Activated gamma-delta T cell treated with Interleukin-2 at 50 U/mL for 16 hours (primary cell): ENCODE measurements at places on chromosomes 16 and 17.
A peak's percentile ranks its signal among the peaks of the same experiment; 100 is the strongest.

DNA sequence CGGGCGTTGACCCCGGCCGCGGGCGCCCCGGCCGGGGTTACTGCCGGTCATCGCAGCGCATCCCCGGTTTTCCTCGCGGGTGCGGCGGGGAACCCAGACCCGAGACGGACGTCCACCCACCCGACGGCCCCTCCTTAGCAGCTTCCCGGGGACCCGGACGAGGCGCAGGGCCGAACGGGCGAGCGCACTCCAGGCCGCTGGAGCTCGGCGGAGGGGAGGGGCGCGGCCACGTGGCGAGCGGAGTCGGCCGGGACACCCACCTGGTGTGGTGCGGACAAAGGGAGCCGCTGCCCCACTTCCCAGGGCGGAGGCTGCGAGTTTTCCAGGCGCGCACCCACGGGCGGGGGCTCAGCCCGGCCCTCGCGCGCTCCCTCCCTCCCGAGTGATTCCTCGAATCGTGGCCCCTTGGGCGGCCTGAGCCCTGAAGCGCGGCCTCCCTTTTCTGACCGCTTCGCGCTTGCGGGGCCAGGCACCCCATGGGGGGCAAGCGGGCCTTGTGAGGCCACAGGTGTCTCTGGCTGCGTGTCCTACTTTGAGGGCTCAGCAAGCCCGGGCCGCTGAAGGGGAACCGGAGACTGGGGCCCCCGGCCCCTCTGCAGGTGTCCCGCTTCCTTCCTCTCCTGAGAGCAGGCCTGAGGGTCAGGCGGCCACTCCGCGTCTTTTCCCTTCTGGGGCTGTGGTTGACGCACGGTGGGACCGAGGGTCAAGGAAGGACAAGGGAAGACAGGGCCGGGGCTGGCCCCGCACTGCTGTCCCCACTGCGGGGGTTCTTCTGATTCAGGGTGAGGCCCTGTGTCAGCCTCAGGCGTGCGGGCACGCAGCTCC, 1.1 kb upstream of the FASN start:
- no peak for DNase-seq

DNA sequence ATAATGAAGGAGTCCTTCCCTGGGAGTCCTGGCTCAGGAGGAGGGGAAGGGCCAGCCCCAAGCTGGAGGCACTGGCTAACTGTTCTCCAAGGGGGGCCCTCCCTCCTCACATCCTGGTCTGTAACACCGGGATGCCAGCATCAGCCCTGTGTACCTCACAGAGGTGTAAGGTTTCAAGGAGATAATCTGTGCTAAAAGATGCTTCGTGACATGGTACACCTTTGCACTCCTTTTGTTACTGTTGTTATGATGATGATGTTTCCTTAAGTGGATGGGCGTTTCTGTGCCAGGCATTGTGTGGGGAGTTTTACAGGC, 236.7 kb upstream of the TNRC6C start:
- DNase-seq = no peak

DNA sequence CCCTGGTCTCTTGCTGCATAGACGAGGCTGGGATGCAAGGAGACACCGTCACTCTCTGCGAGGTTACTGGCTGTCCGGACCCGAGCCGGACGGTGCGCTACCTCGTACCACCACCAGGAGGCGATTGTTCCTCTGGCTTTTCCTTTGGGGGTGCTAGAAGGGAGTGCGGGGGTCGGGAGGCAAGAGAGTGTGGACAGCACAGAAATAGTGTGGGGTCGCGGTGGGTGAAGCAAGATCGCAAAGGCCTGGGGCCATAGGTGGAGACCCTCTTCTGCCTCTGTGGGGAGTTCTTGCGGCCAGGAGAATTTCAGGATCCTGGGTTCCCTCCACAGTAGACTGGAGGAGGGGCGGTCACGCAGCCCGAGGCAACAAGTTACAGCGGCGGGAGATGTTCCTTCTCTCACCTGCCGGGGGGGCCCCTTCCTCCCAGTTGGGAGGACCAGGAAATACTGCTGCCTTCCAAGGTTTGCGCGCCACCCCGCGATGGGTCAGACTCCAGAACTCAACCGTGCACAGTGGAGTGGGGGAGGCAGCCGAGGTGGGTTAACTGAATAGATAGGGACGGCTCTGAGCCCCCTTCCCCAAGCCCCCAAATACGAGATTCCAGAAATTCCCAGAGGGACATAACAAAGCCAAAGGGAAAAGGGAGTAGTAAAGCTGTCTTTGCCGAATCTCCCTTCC, 6.9 kb downstream of the PHOSPHO1 start:
- DNase-seq = peak; percentile 64

DNA sequence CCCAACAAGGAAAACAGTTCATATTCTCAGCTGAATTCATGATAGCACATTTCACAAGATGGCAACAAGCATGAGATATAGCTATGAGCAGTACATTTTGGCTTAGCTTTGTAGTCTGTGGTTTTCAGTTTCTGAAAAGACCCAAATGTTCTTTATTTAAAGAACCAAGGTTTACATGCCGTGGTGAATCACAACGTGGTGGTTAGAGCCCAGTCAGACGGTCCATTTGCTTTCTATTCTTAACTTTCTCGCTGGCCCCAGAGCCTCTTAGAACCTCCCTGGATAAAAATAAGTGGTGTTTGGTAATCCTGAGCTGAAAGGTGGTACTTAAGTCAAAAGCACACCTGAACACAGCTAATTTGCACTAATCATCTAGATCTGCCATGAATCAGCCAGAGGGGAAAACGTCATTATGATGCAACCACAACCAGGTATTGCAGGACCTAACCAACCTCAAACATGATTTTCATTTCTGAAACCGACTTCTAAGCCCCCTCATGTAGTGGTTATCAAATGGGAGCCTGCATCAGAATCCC, 18.6 kb upstream of the HAPSTR1 start:
- no peak for DNase-seq

DNA sequence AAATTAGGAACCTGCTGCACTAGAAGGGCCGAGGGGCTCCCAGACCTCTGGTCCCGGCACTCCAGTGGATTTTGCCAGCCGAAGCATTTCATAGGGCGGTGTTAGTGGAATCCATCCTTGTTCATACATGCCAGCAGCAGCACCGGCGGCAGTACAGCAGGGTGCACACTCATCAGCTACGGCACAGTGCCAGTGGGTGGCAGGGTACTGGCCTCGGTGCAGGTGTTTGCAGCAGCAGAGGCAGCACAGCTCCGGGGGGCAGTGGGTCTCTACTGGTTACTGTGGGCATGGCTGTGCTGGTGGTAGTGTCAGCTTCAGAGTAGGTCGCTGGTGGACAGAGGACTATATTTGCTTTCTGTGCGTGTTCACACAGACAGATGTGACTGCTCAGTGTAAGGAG, 985.7 kb downstream of the CDH8 start:
- DNase-seq = no peak
